ENCODE measurements at places on chromosomes 4 and X.
A peak's percentile ranks its signal among the peaks of the same experiment; 100 is the strongest.

DNA sequence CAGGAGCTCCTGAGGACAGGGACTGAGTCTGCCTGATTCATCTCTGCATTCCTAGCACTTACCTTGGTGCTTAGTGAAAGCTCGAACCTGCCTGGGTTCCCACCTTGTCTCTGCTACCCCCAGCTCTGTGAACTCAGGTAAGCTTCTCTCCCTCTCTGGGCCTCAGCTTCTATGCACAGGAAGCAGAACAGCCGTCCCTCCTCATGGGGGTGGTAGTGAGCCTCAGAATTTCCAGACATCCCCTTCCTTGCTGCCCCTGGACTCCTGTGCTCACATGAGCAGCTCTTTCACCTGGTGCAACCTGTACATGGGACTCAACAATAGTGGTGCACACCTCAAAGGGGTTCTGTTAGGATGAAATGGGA lies 50.8 kb downstream of the HTRA3 start:
- no peak for DNase-seq

DNA sequence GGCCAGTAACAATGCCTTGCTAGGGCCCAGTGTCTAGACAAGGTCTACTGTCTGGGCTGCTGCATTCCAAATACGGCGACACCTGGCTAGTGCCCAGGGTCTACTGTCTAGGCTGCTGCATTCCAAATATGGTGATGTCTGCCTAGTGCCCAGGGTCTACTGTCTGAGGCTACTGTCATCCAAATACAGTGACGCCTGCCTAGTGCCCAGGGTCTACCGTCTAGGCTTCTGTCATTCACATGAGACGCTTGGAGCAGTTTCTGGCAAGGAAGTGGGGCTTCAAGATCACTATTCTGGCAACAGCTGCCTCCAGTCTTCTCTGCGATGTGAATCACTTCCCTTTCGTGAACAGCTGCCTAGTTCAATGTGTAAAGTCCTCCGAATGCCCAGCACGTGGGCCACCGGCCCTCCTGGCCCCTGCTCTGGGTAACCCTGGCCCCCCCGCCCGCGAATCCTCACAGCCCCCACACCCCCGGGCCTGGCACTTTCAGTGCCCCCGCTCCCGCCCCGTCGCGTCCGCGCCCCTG lies 12.7 kb downstream of the ACOX3 start:
- DNase-seq = no peak

DNA sequence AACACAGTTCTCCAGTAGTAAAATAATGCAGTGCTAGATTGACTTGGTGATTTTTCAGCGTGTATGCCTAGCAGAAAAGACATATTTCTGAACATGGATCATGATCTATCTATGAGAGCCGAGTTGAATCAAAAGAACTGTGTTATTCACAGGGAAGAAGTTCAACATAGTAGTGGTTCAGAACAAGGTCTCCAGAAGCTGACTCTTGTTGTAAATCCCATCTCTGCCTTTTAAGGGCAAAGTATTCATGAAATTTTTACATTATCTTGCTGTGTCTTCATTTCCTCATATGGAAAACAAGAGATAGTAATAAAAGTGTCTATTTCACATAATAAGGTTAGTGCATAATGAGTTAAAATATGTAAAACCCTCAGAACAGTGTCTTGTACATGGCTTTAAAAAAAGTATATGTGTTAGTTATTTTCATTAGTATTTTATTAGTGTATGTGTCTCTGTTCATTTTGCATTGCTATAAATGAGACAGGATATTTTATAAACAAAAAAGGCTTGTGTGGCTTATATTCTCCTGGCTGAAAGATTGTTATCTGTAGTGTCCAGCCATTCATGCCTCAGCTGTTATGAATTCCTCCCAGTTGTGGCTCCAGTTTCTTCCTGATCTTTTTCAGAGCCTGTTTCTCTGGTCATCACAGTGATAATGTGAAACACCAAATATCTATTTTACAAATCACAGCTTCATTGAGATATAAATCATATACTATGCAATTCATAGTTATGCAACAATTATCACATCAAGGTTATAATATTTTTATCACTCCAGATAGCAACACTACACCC lies 1351.2 kb downstream of the STIM2 start:
- DNase-seq = no peak

DNA sequence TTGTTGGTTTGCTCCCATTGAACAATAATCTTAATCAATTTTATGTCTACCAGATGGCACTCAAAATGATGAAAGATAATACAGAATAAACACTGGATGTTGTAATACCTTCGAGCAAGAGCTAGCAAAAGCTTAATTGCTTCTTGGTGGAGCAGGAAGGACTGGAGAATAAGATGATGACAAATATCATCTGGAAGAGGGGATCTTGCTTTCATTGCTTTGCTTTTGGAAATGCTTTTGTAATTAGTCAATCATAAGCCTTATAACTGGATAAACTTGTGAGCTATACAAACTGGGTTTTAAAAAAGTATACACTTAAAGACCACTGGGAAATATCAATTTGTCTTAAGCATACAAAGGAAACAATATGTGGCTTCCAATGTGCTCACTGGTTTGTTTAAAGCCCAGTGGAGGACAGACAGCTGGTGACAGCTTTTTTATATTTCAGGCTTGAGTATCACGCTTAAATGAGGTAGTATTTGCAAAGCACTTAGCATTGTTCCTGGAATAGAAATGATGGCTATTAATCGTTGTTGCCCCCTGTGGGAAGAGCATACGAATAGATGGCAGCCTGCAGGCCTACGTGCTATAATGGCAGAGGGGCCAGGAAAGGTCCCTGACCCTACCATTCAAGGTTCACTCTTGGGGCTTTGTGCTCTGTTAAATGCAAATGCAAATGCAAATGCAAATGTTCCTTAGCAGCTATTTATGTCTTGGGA lies 61.2 kb downstream of the TMEM150C start:
- DNase-seq = peak; percentile 96

DNA sequence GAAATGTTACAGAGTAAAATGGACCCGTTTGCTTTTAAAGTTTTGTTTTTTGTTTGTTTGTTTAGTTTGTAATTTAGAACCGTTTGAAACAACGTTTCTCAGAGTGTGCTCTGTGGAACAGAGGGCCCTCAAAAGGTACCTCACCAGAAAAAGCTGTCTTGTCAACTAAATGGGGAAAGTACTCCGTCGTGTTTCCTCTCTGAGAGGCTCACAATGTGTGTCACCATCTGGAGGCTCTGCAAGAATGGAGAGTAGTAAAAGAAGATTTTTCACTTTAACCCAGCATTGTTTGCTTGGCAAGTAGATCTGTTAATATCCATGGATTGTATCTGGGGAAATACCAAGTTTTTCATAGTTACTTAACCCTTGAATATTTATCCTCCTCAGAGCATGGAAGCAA lies 1.5 kb upstream of the ENPEP start:
- no peak for DNase-seq

GRCh38 chrX:65536291-65536690 lies 1.7 kb upstream of the LAS1L start:
- DNase-seq = no peak

DNA sequence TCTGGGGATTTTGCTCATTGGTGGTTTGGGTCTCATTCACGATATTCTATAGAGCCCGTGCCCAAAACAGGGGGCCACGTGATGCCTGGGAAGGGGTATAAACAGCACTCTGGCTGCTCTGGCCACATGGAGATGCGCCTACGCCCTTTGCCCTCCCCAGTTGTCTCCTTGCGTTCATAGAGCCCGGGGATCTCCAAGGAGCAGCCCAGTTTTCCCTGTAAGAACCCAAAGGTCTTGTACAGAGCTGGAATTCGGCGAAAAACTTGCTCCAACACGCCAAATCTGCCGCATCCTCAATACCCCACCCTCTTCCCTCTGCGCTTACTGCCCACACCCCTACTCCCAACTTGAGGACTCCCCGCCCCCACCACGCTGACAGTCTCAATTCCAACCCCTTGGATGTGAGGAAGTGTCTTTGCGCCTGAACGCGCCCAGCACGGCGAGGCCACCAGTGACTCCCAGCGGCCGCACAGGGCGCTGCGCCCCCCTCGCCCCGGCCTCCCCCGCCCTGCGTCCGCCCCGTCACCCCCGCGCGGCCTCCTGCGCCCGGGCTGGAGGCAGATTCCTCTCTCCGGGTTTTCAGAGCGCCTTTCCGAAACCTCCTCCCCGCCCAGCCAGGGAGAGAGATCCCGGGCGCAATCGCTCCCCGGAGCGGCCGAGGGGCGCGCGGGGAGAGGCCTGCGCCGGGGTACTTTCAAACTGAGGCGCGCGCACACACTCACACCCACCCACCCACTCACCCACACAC lies at the start of gene NHS:
TSS of gene NHS (plus strand) at position 582 of the 748 bp plus-strand sequence. CDS start 558 bp downstream, outside the sequence.
- peak; percentile 21 for DNase-seq

DNA sequence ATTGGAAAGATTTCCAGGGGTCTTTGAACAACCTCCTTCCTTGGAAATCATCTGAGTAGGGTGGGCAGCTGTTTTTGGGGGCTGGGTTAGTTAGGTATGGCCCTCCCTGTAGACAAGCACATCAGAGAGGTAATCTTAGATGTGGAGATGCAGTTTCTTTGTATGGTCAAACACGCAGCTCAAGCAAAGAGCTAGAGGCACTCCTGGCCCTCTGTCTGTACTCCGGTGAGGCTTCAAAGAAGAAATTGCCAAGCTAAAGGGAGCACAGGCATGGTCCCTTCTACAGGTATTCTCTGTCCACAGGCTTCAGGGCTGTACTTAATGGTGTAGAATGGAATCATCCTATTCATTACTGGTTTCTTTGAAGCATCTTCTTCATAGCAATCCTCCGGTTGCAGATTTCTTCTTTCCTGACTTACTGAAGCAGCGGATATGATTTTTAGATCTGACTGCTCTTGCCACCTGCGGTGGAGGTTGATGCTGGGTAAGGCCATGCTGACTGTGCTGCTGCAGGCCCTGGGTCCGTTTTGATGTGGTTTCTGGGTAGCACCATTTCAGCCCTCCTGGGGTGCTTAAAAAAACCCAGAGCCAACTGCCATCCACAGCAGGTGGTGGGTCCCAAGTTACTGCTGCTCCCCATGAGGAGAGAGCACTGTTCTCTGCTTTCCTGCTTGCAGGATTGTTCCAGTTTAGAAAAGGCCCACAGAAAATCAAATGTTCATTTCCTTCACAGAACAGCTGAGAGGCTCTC lies 318.9 kb upstream of the GATB start:
- no peak for DNase-seq

DNA sequence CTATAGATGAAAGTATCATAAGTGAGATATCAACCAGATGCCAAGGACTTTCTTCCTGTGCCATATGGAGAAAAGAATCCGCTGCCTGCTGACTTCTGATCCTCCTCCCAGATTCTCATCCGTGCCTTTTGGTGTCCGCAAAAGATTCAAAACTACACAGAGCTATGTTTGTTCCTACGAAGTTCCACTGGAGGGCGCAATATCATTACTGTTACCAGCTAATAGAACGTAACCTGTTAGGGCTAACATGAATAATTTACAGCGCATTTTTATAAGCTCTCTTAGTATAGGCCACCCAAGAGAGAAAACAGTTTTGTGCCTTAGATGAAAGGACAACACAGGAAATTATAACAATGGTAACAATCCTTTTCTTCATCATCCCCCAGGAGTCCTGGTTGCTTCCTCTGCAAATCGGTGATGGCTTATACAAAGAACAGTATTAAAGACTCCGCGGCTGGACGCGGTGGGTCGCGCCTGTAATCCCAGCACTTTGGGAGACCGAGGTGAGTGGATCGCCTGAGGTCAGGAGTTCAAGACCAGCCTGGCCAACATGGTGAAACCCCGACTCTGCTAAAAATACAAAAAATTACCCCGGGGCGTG lies 22.8 kb upstream of the CENPVL3 start:
- peak; percentile 2 for DNase-seq

GRCh38 chrX:108946531-108946930 lies 210.2 kb upstream of the IRS4 start:
- no peak for DNase-seq

GRCh38 chr4:55611358-55612059 lies 19.5 kb upstream of the PDCL2 start:
- DNase-seq = no peak

GRCh38 chr4:11496351-11496829 lies 67.7 kb upstream of the HS3ST1 start:
- no peak for DNase-seq

GRCh38 chrX:55758033-55758432 lies 40.5 kb downstream of the RRAGB start:
- DNase-seq = no peak

DNA sequence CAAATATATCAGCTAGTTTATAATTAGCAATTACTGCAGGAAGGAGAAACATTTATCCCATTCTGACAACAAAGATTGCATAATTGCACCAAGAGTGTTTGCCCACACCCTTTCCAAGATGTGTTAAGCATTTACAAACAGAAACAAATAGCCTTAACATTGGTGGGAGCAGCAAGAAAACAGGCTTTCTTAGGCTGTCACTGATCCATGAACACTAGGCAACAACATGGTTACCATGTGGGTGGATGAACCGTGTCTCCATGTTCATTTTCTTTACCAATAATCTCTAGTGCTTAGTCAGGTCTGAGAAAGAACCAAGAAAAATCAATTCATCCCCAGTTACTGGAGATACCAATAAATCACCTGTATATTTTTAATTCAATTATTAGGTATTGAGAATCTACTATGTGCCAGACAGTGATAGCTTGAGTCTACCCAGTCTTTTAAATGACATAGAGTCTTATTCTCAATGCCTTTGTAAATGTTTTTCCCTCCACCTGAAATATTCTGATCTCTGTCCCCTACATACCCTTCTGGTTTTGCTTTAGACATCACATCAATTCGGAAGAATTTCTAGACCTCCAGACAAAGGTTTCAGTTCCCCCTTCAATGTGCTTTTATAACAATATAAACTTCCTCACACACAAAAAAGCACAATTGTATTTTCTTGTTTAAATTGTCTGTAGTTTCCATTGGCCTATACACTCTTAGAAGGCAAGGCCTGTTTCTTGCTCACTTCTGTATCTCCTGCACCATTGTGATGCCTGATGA lies 286.6 kb downstream of the PPP1R2C start:
- DNase-seq = no peak

- no peak for DNase-seq
Measured at GRCh38 chr4:141896687-141897086, 260.3 kb downstream of the IL15 start.

- no peak for DNase-seq
Measured at GRCh38 chr4:150771382-150771781, 189.4 kb downstream of the MAB21L2 start.

All from SHP77 treated with DMSO at 0.1 percent for 48 hours (cell line).